Psoas muscle (tissue), 8 donors: ENCODE measurements at places on chromosomes 3 and 15.

DNA sequence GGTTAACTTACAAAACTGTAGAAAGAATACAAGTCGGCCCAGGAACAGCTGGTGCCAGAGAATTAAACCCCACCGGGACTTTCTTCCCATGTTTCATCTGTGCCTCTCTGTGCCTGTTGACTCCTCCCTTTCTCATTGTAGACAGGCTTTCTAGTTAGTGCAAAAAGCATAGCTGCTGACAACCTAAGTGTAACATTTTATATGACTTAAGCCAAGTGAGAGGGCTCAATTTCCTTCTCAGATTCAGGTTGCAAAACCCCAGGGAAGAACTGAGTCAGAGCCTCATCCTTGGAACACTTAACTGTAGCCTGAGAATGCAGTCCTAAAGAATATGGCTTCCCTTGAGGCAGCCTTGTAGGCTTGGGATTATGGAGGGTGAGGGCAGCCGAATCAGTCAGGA is 302.5 kb upstream of the AZI2 start:
- no peak for DNase-seq
- no peak overlapping the region for H3K4me3 ChIP-seq
- H3K36me3 ChIP-seq, result no peaks in the 10 kb centered on the region
- H3K4me1 ChIP-seq, result no peaks in the 10 kb centered on the region
- no peak overlapping the region for H3K27ac ChIP-seq

DNA sequence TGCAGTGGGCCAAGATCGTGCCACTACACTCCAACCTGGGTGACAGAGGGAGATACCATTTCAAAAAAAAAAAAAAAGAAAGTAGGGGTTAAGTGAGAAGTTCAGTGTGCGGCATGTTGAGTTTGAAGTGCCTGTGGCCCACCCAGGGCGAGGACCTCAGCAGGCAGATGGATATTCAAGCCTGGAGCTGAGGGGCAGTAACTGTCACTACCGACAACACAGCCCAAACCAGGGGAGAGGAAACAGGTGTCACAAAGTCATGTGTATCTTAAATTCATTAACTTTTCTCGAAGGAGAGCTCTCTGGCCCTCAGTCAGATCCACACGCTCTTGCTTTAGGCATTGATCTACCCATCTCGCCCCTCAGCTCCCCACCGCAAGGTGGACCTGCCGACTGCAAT is 45.3 kb downstream of the FEM1B start:
- DNase-seq, result no peak
- H3K36me3 ChIP-seq, result no peaks in the 10 kb centered on the region
- peaks cover 4% of the 10 kb centered on the region for H3K27me3 ChIP-seq
- no peak overlapping the region for H3K4me3 ChIP-seq
- H3K27ac ChIP-seq, result no peak overlapping the region
- no peaks in the 10 kb centered on the region for H3K4me1 ChIP-seq

DNA sequence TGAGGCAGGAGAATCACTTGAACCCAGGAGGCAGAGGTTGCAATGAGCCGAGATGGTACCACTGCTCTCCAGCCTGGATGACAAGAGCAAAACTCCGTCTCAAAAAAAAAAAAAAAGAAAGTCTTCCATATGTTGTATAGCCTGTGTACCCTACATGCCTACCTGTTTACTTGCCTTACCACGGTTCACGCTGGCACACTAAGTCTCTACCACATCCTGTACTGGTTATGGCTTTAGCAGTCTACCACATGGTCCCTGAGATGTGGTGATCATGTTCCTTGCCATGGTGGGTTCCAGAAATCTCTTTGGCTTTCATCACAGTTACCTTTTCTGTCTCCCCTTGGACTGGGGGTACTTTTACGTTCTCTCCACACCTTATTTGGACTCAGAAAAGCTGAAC is 63.8 kb upstream of the TBC1D5 start:
- no peaks in the 10 kb centered on the region for H3K27me3 ChIP-seq
- no peaks in the 10 kb centered on the region for H3K4me1 ChIP-seq
- H3K27ac ChIP-seq, result no peak overlapping the region
- no peak for DNase-seq
- H3K36me3 ChIP-seq, result no peaks in the 10 kb centered on the region
- no peak overlapping the region for H3K4me3 ChIP-seq

GRCh38 chr3:139659511-139659910 is 18.3 kb downstream of the NMNAT3 start:
- H3K27ac ChIP-seq, result no peak overlapping the region
- H3K4me1 ChIP-seq, result no peaks in the 10 kb centered on the region
- no peak for DNase-seq

DNA sequence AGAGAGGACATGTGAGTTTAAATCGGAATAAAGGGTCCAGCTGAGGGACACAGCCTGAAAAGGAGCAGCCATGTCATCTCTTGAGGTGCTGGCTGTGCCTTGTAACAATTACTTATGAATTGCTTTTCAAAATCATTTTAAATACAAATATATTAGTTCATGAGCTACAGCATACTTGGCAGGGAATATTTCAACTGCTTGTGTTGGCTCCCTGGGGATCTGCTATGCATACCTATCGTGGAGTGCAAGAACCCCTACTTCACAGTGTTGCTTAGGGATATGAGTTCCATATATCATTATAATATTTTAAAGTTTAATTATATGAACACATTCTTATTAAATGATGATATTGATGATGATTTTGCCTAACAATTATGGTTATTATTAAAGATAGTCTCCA is 19.1 kb upstream of the P2RY14 start:
- no peak overlapping the region for H3K27ac ChIP-seq
- H3K36me3 ChIP-seq, result no peaks in the 10 kb centered on the region
- H3K27me3 ChIP-seq, result no peaks in the 10 kb centered on the region
- no peak overlapping the region for H3K4me3 ChIP-seq
- H3K4me1 ChIP-seq, result no peaks in the 10 kb centered on the region

GRCh38 chr15:40162552-40162951 is 1.7 kb downstream of the BUB1B start:
- H3K4me3 ChIP-seq, result no peak overlapping the region
- H3K4me1 ChIP-seq, result no peaks in the 10 kb centered on the region
- no peaks in the 10 kb centered on the region for H3K27me3 ChIP-seq
- no peaks in the 10 kb centered on the region for H3K36me3 ChIP-seq

DNA sequence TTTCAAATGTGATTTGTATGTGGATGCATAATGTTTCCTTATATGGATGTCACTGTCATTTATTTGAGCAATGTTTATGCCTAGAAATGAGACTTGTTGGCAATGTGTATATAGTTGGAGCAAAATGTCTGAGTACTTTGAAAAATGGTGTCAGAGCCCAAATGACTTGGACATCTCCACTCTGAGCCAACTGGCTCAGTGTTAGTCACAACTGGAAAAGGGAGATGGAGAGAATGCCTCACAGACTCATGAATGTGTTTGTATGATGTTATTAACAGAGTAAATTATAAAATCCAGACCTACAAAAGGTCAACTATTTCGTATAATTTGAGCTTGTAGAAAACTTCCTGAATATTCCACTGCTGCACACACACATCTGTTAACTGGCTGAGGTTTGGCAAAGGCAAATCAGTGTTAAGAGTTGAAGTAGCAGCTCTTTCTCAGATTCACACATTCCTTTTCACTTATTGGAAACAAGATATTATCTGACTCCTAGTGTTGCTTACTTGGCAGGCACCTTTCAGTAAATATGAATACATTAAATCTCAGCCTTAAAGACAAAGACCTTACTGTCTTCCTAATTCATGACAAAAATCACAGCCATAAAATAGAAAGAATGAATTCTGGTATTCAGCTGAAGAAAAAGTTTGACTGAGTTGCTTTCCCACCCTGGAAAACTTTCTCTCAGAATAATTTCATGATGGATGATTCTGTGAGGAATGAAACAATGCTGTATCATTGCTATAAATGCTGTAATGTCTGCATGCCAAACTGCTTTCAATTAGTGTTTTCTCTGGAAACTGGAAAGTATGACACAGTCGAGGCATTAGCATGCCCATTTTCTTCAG is 27.0 kb downstream of the ADIPOQ start:
- no peak overlapping the region for H3K27ac ChIP-seq
- no peaks in the 10 kb centered on the region for H3K36me3 ChIP-seq
- H3K4me3 ChIP-seq, result no peak overlapping the region
- DNase-seq, result no peak

GRCh38 chr3:188390775-188391443 is 237.0 kb downstream of the LPP start:
- DNase-seq, result no peak
- no peak overlapping the region for H3K4me3 ChIP-seq
- H3K36me3 ChIP-seq, result no peaks in the 10 kb centered on the region
- H3K27ac ChIP-seq, result peak overlapping the region; percentile 63
- H3K27me3 ChIP-seq, result no peaks in the 10 kb centered on the region

DNA sequence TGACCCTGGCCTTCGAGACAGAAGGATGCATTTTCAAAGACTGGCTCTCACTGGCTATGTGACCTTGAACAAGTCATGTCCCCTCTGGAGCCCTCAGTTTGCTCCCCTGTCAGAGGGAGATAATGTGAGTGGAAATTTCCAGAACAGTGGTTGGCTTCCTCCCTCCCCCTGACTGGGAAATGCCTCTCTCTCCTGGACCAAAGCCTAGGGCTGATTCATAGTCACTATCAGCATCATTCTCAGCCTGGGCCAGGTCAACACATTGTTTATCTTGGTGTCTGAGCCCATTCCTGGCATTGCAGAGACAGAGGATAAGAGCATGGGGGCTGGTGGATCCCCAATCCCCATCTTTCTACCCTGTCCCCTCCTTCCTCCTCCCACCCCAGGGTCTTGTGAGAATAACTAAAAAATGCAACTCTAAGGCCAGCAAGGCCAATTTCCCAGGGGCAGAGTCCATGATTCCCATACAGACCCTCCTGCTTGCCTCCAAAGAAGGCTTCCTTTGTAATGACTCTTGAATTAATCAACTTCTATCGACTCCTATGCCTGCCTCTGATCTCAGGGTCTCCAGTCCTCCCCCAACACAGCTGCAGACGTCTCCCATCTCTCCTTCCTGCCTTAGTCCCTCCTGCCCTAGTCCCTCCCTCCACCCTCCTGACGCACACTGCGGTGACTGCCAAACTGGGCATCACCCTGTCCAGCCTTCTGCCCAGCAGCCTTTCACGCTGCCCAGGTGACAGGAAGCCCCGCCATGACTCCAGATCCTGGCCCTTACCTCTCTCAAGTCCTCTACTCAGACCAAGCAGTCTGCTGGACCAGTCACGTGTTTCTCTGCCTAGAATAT is 35.4 kb upstream of the CORO2B start:
- peaks cover 9% of the 10 kb centered on the region for H3K27me3 ChIP-seq
- no peak overlapping the region for H3K27ac ChIP-seq
- DNase-seq, result no peak
- H3K4me3 ChIP-seq, result no peak overlapping the region
- H3K36me3 ChIP-seq, result no peaks in the 10 kb centered on the region

DNA sequence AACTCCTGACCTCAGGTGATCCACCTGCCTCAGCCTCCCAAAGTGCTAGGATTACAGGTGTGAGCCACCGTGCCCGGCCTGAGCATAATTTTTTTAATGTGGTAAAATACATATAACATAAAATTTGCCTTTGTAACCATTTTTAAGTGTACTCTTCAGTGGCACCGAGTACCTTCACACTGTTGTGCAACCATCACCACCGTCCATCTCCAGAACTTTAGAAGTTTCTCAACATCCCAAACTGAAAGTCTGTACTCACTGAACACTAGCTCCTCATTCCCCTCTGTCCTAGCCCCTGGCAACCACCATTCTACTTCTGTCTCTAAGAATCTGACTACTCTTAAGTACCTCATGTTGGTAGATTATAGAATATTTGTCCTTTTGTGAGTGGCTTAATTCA is 35.2 kb downstream of the LRIG1 start:
- no peak for DNase-seq
- no peak overlapping the region for H3K4me3 ChIP-seq
- H3K36me3 ChIP-seq, result peaks cover 17% of the 10 kb centered on the region
- H3K4me1 ChIP-seq, result peaks cover 54% of the 10 kb centered on the region
- H3K27ac ChIP-seq, result no peak overlapping the region

- no peaks in the 10 kb centered on the region for H3K36me3 ChIP-seq
- no peak for DNase-seq
- no peaks in the 10 kb centered on the region for H3K4me1 ChIP-seq
- no peak overlapping the region for H3K27ac ChIP-seq
- no peaks in the 10 kb centered on the region for H3K27me3 ChIP-seq
Measured at GRCh38 chr3:139339219-139339906, 4.5 kb upstream of the MRPS22 start.
